Cerebellum (tissue), 4 donors: ENCODE measurements at places on chromosomes 2 and 18.

DNA sequence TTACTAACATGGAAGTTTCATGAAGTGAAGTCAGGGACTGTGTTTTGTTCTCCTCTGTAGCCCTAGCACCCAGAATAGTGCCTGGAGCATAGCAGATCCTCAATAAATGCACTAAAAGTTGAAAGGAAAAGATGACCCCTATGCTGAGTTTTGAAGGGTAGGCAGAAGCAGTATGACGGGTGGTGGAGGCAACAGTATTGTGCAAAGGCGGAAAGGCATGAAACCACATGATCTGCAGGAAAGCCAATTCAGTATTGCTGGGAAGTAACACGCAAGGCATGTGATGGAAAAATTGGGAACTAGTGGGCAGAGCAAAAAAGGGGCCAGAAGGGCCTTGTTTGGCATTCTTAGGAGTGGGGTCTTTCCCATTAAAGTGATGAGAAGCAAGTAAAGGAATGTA is 23.1 kb downstream of the DTNB start:
- no peak for DNase-seq

- DNase-seq = no peak
These were observed 928.3 kb upstream of the NRXN1 start for GRCh38 chr2:51960281-51960680.

GRCh38 chr2:84424152-84424551 is 34.9 kb downstream of the SUCLG1 start:
- DNase-seq = peak; percentile 4

DNA sequence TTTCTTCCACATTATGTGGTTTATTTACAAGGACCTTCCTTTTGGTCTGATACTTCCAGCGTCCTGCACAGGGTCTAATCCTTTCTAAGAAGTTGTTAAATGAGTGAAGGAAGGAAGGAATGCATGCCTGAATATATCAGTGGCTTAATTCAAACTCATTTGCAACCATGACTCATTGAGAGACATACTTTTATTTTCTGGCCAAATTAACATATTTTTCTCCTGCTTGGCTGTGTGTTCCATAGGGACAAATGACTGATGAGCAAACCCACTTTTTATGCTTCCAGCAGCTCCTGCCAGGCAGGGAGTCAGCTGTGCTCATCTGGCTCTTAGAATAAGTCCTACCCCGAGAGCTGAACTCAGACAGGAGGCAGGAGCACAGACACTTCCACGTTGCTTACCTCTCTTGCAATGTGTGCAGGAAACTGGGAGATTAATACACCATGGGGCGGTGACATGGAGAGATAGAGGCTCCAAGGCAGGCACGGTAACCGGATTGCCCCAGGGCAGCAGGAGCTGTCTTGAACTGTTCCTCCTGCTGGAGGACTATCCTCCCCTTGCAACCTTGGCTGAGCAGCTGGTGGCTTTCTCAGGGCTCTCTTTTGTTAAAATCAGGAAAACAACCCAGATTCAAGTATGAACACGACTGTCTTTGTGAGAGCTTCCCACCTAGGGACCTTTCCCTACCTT is 667.5 kb upstream of the HS6ST1 start:
- DNase-seq = no peak

GRCh38 chr2:201420442-201421113 is 30.7 kb downstream of the TRAK2 start:
- DNase-seq = no peak

DNA sequence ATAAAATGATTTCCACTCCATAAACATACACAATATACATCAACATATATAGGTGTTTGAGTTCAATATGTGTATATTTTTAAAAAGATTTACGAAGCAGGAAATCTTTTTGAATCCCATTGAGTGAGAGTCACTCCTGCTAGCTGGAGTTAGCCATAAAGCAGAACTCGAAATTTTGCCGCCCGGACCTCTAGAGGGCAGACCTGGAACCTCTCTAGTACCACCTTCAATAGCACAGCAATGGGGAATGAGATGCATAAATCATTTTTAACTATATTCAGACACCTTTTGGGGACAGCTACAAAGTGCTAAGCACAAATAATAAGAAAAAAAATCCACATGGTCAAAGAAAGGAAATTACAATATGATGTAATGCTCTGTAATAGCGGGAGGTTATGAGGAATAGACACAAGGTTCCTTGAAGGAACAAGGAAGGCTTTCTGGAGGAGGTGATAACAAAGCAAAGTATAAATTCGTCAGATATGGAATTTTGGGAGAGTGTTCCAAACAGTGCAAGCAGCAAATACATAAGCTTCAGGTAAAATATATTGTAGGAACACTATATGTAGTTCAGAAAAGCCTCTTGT is 533.4 kb downstream of the ERBB4 start:
- DNase-seq = peak; percentile 13

GRCh38 chr2:5472673-5473072 is 219.5 kb upstream of the SOX11 start:
- no peak for DNase-seq

- DNase-seq = no peak
These were observed 194.7 kb downstream of the BABAM2 start for GRCh38 chr2:28085201-28085600.

DNA sequence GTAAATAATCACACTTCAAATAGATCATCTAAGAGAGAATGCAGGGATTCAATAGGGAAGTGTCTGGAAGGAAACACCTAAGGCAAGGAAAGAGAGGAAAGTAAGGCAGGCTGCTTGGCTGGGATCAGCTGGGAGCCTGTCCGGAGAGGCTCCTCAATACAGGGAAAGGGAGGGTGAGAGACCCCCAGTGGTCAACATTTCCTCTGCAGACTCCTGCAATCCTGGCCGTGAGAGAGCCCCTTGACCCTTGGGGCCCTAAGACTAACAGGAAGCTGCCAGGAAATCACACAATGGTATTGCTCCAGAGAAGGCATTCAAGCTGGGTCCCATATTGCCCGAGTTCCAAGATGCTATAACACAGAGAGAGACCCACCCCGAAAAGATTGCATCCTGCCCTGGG is 549.4 kb downstream of the NYAP2 start:
- DNase-seq = no peak

- DNase-seq = no peak
These were observed 91.7 kb upstream of the STON1 start for GRCh38 chr2:48438266-48438665.

- DNase-seq = no peak
These were observed 144.9 kb downstream of the RPIA start for GRCh38 chr2:88836351-88836750.

GRCh38 chr2:224941960-224942359 is 100.3 kb downstream of the DOCK10 start:
- DNase-seq = no peak

GRCh38 chr2:174263997-174264396 is 15.7 kb upstream of the OLA1 start:
- DNase-seq = no peak

GRCh38 chr2:174729797-174730697 is 34.2 kb downstream of the CHRNA1 start:
- peak; percentile 4 for DNase-seq

GRCh38 chr2:150122871-150123613 is 364.4 kb downstream of the RND3 start:
- DNase-seq = no peak

GRCh38 chr2:237371856-237372255 is 42.1 kb downstream of the COL6A3 start:
- DNase-seq = no peak

DNA sequence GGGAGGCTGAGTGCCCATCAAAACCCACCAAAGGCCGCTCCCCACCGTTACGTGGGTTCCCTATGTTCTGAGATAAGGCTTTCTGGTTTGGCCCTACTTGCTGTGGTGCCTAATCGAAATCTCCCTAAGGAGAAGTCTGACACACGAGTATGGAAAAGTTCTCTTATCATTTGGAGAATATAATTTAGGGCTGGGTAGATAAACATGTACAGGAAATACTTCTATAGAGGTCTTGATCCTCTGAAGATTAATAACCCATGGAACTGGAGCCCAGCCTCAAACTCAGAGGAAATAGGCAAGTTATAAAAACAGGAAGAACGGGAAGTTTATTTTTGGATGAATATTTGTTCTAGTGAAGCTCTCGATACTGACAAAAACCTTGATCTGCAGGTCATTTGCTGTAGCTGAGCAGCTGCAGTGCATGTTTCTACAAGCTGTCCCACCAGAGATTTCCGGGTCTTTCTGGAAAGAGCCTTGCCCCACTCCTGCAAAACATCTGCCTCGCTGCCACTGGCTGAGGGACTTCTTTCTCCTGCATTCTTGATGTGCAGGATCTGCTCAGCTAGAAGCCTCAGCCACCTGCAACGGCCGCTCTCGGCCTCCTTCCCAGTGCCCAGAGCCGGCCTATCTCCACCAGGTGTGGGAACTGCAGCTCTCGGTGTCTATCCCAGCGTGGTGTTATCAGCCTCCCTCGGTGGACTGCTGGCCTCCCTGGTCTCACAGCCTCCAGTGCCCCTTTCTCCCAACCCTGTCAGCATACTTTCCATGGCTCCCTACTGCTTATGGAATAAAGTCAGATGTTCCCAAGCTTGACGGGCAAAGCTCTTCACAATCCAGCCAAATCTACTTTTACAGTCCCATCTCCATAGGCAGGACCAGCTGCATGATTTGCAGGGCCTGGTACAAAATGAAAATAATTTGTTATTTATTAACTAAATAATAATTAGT is 48.6 kb downstream of the SPRED2 start:
- no peak for DNase-seq

- no peak for DNase-seq
These were observed 610.0 kb downstream of the RNF144A start for GRCh38 chr2:7527165-7527722.

- no peak for DNase-seq
These were observed 52.4 kb downstream of the BCL2 start for GRCh38 chr18:63266888-63267790.

DNA sequence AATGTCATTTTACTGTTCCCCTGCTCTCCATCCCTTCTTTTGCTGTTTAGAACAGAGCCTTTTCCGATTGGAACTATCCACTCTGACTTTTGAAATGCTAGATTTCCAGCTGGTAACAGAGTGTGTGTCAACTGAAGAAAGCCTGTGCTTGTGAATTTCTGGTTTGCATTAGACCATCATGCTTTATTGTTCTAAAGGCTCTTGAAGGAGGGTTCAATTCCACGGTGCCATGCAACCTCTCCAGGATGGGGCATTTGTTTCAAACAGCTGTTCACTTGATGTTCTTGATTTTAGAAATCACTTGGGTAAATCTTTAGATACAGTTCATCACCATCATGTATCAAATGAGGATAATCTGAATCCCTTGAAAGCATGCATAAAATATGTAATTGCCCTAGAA is 156.7 kb downstream of the QPCT start:
- DNase-seq = no peak

DNA sequence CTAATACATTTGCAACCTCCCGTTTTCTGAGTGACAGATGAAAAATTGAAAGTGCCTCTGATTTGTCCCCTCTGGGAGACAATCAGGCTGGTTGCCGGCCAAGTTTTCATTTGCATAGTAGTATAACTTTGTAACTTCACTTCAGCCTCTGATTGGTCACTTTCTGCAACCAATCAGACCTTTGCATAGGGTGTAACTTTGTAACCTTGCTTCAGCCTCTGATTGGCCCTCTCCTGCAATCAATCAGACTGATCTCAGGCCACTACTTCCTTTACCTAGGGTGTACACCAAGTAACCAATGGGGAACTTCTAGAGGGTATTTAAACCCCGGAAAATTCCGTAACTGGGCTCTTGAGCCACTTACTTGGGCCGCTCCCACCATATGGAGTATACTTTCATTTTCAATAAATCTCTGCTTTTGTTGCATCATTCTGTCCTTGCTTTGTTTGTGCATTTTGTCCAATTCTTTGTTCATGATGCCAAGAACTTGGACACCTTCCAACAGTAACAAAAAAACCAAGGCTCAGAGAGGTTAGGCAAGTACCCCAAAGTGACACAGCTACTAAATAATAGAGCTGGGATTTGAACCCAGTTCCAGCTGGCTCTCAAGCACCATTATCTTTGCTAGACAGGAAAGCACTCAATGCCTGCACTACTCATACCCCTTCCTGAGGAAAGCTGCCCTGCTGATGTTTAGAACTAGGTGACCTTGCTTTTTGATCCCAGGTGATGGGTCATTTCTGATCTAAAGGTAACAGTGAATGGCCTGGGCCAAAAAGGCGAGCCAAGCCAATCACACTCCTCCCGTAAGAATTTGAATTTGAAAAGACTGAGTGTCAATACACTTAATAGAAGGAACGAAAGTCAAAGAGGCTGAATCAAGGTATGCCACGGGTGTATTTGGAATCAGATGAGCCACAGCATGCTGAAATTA is 10.9 kb upstream of the MYOM1 start:
- no peak for DNase-seq

DNA sequence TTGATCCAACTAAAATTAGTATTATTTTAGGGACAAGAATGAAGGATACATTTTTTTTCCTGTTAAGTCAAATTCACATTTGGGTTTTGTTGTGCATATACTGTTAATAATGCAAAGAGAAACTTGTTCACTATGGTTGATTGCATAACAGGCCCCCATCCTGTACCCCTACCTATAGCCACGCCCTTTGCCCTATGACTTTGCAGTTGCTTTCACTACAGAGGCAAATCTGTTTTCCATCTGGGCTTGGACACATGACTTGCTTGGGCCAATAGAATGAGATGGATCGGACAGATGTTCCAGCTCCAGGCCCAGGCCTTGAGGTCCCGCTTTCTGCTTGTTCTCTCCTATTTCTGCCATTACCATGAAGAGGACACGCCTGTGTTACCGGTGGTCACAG is 278.5 kb upstream of the HNRNPA3 start:
- DNase-seq = no peak

DNA sequence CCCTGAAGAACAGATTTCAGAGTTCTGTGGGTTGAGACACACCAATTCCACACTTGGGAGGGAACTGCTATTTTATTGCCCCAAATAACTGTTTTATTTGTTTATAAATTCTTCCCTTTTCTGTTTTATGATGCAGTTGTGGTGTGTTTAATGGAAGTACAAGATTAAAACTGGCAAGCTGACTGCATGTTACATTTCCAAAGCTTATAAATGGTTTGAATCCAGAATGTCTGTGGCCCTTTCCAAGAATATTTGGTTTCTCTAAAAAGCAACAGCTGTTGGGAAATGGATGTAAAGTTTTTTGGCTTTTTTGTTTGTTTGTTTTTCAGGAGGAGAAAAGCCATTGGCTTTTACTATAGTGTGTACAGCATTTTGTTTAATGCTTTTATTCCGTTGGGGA is 234.5 kb downstream of the MTX2 start:
- no peak for DNase-seq

DNA sequence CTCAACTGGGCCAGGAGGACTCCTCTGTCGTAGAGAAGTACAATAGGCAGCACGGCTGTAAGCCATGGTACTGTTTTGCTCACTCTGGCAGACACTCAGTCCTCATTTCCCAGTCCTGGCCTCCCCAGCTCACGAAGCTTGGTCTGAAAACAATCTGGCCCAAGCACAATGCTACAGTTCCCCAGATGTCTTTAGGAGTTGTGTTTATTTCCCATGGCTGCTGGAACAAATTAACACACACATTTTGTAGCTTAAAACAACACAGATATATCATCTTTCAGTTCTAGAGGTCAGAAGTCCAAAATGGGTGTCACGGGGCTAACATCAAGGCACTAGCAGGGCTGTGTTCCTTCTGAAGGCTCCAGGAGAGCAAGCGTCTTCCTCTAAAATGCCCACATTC is 13.0 kb downstream of the FABP1 start:
- DNase-seq = no peak
